Psoas muscle (tissue), 8 donors: ENCODE measurements at places on chromosomes 3 and 15.

- DNase-seq: no peak
These were observed 30.0 kb upstream of the AKAP13 start for GRCh38 chr15:85350395-85350794.

DNA sequence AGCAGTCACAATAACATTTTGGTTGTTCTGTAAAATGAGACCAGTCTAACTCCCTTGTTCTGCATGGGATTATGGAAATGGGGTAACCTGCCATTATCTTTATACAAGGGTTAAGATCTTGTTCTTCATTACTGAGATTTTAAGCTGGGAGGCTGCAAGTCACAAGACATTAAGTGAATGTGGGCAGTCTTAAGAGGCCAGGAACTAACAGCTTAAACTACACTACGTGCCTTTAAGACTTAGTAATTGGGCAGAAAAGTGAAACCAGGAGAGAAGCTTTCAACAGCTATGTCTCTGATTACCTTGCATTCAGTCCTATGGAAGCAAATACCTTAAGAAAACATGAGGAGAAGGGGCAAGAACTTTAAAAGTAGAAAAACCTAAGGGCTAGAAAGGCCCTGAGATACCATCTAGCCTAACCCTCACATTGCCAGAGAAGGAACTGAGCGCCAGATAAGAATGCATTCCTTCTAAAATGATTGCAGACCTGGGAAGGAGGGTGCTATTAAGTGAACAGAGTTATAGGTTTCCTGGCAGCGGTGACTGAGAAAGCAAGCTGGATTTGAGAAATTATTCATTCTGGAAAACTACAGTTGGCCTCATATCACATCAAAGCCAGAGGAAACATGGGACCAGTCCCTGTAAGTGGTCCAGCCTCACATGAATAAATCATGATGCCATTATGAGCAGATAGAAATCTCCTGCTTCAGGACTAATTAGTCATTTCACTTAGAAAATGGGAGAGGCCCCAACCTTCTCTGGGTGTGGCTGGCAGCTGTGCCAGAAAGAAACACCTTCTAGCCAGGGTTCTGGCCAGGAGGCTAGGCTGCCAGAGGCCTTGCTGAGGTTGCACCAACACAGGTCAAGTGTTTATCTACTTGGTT is 32.9 kb downstream of the DAPK2 start:
- no peak for DNase-seq

GRCh38 chr15:75007216-75007615 is 11.9 kb downstream of the SCAMP5 start:
- no peak for DNase-seq

GRCh38 chr3:184505076-184505878 is 56.3 kb upstream of the EPHB3 start:
- no peak for DNase-seq
